ENCODE measurements at places on chromosomes 6 and 20.

GRCh38 chr20:1935696-1936366 lies 40.6 kb downstream of the SIRPA start:
- DNase-seq: peak; percentile 37

DNA sequence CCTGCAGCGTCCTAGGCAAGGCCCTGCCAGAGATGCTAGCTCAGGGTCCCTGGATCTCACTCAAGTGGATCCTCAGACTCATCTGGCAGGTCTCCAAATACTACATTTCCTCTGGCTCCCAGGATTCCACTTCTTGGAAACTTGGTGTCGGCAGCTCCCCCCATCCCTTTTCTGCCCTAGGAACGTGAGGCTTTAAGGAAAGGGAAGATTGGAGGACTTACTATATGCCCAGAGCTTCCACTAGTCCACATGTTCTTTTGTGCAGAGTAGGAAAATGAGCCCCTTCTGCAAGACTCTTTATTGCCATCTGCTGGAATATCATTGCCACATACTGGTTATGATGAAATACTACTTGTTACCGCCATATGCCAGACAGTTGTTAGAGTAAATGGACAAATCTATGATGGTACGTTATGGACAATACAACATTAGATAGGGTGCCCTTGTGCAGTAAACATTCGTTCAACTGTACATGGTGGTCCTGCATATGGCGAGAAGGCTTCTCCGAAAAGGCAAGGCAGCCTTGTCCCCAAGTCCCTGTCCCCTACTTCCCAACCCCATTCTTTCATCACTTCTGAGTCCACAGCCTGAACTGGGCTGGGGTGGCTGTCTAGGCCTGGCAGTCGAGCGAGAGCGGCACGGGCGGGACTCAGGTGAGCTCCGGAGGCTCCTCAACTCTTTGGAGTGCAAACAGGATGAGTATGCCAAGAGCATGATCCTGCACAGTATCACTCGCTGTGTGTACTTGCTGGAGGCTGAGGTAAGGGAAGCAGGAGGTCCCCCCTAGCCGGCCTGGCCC lies 780 bp downstream of the ARMC12 start:
- no peak for DNase-seq

DNA sequence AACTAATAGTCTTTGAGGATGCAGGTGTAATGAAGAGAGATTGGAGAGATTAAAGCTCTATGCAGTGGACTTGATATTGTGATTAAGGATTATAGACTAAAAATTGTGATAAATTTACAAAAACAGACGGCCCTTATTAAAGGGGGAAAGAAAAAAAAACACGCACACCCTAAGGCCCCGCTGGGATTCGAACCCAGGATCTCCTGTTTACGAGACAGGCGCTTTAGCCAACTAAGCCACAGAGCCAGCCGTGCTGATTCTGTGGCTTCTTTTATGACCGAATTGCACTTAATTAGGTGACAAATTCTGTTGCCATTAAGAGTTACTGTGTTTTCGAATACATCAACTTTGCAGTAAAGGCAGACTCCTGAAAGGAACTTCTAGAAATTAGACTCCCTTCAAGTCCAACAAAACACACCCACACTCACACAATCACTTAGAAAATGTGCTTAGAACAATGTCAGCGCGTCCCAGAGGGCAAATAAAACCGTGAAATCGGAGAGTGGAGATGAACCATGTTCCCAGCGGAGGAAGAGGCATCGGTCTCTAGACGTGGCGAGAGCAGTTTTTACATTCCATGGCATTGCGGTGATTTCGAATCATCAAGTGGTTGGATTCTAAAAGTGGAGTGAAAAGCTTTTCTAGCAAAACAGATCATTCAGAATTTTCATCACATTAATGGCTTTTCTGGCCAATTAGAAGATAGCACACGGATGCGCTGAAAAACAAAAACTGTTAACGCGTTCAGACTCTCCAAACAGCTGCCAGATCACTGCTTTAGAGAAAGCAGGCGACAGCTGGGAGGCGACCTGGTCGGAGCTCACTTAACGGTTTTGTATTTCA lies 122.6 kb downstream of the GPX5 start:
- peak; percentile 38 for DNase-seq

GRCh38 chr6:120157873-120158272 lies 808.3 kb upstream of the MAN1A1 start:
- no peak for DNase-seq

DNA sequence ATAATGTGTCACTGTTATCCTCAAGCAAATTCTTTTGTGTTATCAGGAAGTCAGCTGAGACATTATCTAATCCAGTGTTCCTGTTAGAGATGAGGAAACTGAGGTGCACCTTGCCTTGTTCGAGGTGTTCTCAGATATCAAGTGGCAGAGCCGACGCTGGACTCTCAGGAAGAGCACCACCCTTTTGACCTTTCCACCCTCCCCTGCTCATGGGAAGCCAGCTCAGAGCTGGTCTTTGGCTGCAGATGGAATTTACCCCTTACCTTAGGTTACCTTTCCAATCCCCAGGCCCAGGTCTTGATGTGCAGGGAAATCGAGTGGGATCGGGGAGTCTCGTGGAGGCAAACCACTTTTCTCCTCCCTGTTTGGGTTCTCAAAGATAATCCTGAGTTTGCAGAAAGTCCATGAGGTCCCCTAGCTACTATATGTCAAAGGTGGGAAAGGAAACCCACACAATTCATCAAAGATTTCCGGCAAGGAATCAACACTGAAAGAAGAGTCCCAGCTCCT lies 62.9 kb upstream of the PIM1 start:
- DNase-seq: no peak

- DNase-seq: no peak
These were observed 46.6 kb downstream of the DTNBP1 start for GRCh38 chr6:15616261-15616660.

DNA sequence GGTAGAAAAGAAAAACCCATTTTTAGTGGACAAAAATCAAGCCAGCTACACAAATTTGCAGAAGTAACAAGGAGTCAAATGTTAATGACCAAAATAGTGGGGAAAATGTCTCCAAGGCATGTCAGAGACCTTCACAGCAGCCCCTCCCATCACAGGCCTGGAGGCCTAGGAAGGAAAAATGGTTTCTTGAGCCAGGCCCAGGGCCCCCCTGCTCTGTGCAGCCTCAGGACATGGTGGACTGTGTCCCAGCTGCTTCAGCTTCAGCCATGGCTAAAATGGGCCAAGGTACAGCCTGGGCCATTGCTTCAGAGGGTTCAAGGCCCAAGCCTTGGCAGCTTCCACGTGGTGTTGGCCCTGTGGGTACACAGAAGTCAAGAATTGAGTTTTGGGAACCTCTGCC lies 82.5 kb upstream of the CLVS2 start:
- DNase-seq: no peak

DNA sequence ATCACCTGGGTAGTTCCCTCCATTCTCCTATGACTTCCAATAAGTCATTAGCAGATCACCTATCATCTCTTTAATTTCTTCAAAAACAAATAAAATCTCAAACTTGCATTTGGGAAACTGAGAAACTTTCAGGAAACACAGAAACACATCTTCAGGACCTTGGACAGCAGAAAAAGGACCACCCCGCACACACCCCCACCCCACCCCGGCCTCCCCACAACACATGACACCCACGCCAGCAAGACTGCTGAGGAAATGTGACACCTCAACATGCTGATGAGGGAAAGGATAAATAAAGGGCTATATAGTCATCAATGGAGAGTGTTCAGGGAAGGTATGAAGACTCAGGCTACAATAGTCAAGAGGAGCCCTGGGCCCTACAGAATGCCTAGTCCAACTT lies 15.6 kb upstream of the TRIM39 start:
- DNase-seq: no peak

GRCh38 chr6:152651986-152652385 lies 14.8 kb upstream of the SYNE1 start:
- no peak for DNase-seq

GRCh38 chr20:47821481-47822100 lies 36.3 kb upstream of the SULF2 start:
- DNase-seq: no peak

DNA sequence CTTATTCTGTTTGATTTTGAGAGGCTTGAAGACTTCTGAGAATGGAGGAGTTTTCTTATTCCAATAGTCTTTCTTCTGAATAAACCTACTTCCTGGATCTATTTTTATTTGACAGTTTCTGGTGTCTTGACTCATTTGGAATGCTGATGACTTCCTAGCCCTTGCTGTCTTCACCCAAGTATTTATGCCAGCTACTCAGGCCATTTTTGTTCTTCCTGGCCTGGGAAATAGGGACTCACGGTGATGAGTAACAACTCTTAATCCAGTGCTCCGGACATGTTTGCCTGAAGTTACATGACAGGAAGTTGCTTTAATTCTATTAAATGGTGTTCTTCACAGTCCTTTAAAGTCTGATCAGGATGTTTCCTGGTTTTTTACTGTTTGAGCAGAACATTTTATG lies 272.1 kb upstream of the EYS start:
- no peak for DNase-seq

- DNase-seq: no peak
These were observed 51.1 kb upstream of the MYL9 start for GRCh38 chr20:36490191-36490590.

GRCh38 chr6:134065706-134066105 lies 13.3 kb upstream of the SLC2A12 start:
- no peak for DNase-seq

DNA sequence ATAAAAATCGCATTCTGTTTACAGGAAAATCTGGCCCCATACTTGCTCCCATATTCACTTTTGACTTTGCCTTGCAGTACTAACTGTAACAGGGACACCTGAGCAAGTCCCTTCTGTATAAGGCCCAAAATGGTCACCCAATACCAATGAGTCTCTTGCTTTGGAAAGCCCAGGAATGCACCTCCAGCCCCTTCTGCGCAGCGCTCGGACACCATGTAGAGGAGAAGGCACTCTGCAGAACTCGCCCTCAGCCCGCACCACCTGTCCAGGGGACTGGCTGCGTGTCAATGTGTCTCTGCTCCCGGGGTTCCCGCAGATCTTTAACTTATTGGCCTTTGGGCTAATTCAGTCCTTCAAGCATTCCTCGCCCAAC lies 746 bp upstream of the PRND start:
- no peak for DNase-seq

DNA sequence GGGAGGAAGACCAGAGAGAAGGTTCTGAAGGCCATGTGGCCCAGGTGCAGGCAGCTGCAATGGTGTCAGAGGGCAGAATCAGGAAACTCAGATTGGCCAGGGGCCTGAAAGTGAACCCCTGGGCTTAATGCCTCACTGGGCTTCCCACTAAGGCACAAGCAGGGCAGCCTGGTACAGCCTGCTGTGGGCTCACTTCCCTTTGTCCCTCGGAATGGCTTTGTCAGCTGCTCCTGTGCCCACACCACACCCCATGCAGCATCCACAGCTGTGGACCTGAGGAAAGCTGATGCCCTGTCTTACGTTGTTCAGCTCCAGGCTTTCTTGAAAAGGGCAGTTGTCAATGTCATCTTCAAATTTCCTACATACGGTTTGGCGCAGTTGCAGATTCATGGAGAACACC lies 2.4 kb downstream of the CST9 start:
- DNase-seq: no peak

GRCh38 chr6:47485083-47485482 lies 7.5 kb downstream of the CD2AP start:
- DNase-seq: no peak

DNA sequence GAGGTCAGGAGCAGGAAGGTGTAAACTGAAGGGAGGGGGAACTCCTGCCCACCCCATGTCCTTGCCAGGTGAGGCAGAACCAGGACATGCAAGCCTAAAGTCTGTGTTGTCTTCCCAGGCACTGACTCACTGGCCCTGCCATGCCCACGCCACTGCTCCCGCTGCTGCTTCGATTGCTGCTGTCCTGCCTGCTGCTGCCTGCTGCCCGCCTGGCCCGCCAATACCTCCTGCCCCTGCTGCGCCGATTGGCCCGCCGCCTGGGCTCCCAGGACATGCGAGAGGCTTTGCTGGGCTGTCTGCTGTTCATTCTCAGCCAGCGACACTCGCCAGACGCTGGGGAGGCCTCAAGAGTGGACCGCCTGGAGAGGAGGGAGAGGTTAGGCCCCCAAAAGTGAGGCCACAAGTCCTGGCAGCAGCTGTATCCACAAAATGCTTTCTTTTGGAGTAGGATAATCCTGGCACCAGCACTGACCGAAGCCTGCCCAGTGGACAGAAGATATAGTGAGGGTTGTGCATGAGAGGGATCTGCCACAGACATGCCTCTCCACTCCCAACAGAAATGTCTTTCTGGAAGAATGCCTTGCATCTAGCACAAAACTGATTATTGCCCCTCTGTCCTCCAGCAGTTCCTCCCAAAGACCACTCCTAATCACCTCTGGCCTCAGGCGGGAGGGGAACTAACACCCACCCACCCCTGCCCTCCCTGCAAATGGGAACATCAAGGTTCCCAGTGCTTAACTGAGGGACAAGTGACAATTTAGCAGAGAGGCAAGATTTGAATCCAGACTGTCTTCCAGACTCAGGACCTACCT lies 812 bp downstream of the MYMX start:
- peak; percentile 21 for DNase-seq

DNA sequence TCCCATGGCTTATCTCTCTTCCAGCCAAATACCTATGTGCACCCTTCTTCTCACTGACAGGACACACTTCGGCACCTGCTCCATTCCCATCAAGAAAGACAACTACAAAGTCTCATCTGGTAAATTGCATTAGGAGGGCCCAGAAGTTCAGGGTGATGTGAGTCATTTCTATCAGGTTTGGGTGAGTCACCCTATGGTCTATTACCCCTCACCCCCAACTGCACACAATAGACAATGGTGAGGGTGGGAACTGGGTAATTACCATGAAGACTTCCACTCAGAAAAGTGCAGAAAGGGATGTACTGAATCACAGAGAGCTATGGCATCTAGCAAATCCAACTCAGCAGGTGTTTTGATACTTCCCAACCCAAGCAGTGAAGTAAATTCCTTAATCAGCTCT lies 54.8 kb downstream of the OPN5 start:
- DNase-seq: no peak

DNA sequence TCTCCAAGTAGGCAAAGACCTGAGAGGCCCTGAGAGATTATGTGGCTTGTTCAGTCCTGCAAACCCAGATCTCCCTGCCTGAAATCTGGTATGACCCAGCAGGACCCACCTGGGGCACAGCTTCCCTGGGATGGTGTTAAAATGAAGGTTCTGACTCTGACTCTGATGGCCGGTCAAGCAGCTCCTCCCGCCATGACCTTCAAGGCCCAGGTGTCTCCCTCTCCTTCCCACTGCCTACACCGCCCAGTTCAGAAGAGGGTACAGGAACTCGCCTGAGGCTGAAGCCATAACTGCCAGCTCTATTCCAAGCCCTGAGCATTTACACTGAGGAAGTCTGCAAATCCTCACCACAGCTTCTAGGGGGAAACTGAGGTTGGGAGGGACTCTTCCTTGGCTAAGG lies 5.9 kb upstream of the CST7 start:
- DNase-seq: no peak

Data from ovary (tissue), 10 donors.